ENCODE measurements at places on chromosomes 2 and 18.
A peak's percentile ranks its signal among the peaks of the same experiment; 100 is the strongest.

DNA sequence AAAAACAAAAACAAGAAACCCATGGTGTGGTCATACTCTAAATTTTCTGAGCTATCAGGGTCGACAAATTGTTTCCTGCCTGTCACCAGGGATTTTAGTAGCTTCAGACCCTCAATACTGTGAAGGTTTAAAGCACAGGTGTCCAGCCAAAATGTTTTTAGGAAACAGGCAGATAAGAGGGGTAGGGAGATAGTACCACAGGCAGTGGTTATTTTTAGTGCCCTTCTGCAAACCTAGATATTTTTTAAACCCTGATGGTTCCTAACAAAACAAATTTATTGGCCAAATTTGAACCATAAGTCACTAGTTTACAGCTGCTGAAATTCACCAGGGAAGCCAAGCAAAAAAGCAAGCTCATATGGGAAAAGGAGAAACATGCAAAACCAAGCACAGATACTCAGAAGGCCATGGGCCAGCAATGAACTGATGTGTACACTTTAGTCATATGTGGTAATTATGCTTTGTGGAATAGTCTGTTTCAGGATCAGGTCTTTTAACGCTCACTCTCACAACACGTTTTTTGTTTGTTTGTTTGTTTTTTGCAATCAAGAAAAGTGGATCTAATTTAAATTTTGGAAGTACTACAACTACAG is 156.8 kb upstream of the STK17B start:
- DNase-seq = no peak

- peak; percentile 5 for DNase-seq
Observed at GRCh38 chr18:61400716-61401115, 67.5 kb downstream of the CDH20 start.

- DNase-seq = no peak
Observed at GRCh38 chr18:48645427-48646002, 106.7 kb downstream of the CTIF start.

- no peak for DNase-seq
Observed at GRCh38 chr2:190482451-190482850, 52.1 kb downstream of the NEMP2 start.

GRCh38 chr2:54673501-54673998 is 49.9 kb upstream of the EML6 start:
- peak; percentile 19 for DNase-seq

DNA sequence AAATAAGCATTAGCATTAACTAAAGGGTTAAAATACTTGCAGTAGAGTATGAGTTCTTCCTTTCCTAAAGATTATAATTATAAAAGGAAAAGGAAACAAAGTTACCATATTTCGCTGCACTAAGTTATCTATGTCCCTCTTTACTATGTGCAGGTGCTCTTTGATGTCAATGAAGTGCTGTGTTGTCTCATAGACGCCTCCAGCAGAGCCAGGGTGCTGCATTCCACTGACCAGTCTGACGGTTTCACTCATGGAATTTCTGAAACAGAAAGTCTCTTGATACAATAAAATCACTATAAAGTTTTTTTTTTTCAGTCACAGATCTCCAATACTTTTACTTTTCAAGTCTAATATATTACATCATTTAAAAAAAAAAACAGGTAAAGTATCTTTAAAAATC is 14.5 kb upstream of the CPLX4 start:
- DNase-seq = no peak

DNA sequence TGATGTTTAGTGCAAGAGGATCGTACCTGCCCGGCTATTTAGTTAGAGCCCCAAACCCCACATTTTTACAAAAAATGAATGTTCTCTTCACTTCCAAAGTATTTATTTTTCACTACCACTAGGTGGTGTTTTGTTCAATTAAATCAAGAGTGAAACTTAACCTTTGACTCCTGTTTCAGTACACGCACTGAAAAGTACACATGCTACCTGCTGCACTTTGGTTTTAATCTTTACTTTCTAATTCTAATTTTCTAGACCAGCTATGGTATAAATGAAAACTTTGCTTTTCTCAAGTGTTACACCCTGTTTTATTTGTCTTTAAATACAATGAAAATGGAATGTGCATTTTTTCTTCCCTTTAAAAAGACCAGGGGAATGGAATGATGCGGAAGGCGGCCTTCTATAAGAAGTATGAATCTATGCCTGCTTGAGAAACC is 31.4 kb upstream of the CHN1 start:
- DNase-seq = no peak

DNA sequence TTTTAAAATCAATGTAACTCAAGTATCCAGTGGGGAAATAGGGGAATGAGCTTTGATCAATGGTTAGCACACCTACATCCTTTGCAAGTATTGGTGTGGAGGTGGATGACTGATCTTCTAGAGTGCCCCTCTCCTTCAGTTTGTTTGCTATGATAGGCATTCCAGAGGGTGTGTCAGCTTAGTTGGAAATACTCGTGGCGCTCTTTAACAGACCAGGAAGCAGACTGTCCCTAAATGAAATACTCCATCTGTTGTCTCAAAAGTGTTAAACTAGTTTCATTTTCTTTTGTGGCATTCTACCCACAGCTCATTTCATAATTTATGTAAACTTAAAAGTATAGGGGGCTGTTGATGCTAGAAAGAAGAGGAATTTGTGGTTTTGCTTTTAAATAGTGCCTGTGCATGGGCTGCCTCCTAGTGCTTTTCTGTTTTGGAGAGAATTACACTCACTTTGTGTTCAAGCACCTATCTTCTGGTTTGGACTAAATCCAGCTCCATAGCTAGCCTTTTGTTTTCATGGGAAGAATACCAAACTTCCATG is 66.2 kb downstream of the STAT1 start:
- DNase-seq = peak; percentile 24

DNA sequence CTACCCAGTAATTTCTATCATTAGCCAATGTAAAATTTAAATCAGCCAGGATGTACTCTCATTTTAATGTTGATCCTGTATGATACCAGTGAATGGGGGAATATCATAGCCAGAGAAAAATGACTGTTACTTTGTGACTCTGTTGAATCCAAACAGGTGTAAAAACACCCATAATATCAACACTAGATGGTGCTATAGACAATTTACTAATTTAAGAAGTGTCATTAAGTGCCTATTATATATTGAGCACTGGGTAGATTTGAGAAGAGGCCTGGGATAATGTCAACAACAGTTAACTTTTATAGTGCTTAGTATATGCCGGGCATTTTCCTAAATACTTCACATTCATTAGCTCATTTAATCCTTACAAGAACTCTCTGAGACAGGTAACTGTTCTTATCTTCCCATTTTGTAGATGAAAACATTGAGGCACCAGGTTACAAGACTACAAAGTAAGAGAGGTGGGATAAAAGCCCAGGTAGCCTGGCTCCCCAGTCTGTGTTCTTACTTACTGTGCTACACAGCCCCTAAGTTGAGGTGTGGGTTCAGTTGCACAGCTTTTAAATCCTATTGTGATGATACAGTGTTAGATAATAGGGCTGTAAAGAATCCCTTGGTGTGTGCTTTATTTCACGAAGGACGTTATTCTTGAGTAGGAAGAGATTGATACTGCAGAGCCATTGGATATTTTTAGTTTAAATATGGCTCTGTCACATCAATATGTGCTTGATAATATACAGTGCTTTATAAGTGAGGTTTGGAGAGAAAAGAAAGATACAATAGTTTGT is 325.5 kb downstream of the AGPS start:
- DNase-seq = no peak

- no peak for DNase-seq
Observed at GRCh38 chr2:86789687-86790133, 1.0 kb downstream of the CD8A start.

GRCh38 chr18:48407358-48407757 is 1.8 kb downstream of the ZBTB7C start:
- no peak for DNase-seq

DNA sequence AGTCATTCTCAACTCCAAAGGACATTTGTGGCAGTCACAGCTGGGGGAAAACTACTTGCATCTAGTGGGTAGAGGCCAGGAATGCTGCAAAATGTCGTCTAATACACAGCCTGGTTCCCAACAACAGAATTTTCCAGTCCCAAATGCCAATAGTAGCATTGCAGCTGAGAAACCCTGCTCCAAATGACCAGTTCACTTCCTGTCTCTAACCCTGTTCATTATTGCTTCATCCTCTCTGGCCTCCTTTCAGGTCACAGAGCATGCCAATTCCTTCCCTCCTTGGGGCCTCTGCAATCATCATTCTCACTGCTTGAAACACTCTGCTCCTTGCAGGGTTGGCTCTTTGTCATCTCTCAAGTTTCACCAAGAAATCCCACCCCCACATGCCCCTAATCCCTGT is 139.1 kb downstream of the IRS1 start:
- DNase-seq = peak; percentile 32

GRCh38 chr2:48531141-48531648 is 1.2 kb downstream of the STON1 start:
- DNase-seq = peak; percentile 85

- no peak for DNase-seq
Observed at GRCh38 chr2:100832885-100833284, 12.9 kb downstream of the NPAS2 start.

Measured in hepatic stellate cell (primary cell).